ENCODE measurements at places on chromosomes 3 and 15.

GRCh38 chr3:123783050-123783689, 101.0 kb downstream of the MYLK start:
- no peak for DNase-seq

- no peak for DNase-seq
These were observed 31.1 kb upstream of the SV2B start for GRCh38 chr15:91068966-91069365.

DNA sequence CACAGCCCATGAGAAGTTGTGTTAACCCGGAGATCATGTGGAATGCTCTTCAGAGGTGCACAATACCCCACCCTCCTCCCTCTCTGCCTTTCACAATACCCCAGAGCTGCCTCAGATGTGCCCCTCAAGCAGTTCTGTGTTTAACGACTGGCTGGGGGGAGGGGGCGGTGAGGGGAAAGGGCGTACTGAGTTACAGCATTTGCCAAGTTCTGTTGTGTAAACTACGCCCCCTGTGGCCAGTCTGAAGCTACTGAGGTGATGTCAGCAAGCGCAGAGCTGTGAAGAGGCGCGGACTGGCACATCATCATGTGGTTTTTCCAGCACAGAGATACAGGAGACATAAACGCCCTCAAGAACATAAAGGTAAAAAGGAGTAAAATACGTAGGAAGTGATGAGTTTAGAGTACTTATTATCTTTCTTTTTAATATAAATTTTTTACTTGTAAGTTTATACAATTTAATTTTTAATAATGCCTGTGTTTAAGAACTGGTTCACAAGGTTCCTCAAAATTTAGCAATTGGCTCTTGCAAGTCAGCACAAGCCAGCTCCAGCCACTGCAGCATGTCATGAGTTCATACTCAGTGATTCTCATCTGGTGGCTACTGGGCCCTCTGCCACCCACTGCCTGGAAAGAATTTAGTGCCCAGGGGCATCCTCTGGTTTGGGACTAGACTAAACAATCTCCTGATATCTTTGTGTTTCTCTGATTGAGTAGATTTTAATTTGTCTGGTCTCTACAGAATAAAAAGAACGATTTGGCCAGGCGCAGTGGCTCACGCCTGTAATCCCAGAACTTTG, 1.7 kb downstream of the EPB42 start:
- DNase-seq, result peak; percentile 94

DNA sequence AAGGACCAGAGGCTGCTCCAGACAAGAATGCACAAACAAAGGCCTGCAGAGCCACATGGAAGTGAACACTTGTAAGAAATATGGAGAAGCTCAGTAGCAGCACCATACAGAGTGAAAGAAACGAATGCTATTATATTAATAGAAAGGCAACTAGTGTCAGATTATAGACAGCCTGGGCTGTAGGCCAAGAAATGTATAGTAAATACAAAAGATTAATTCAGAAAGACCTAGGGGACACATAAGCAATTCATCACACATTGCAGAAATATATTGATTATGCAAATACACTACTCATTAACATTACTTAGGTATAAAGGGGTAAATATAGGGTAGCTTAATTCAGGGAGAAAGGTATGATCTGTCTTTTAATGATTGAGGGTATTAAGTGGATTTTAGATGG, 69.5 kb upstream of the GUCA1C start:
- DNase-seq, result no peak

- DNase-seq, result no peak
These were observed 219.8 kb downstream of the ROBO2 start for GRCh38 chr3:77259694-77260093.

DNA sequence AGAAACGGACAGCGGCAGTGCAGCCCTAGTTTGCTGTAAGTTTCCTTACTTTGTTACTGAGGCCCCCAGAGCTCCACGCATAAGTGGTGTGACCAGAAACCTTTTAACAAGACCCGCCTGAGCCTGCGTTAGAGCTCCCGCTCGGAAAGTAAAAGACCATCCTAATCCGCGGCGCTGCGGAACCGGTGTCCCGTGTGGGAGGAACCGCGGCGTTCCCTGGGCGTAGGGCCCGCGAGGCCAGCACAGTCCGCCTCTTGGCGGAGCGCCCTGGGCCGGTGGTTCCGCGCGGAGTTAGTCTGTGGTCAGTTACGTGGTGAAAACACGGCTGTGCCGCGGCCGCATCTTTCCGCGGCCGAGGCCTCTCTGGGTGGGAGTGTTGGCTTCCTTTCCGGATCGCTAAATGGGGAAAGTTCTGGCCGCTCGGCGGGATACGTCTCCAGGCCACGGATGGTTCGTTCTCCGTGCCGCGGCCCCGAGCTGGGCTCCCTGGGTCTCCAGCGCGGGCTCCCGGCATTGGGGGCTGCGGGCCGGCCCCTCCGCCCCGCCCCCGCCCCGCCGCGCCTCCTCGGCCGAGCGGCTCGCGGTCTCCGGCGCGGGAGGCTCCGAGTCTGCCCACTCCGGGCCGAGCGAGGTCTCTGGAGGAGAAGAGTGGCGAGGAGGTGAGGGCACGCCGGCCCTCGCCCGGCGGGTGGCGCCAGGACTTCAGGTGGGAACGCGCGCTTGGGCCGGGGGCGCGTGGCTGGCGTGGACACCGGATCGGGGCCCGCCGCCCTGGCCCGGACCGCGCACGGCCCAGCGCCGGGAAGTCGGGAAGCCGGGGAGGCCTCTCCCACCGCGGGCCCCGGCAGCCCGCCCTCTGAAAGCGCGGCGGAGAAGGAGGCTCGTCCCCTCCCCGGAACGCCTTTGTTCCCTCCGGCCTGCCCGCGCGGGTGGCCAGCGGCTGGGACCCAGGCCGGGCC, 754 bp downstream of the B3GNT5 start:
- peak; percentile 62 for DNase-seq

GRCh38 chr3:89221924-89222323, 114.5 kb downstream of the EPHA3 start:
- DNase-seq, result no peak

DNA sequence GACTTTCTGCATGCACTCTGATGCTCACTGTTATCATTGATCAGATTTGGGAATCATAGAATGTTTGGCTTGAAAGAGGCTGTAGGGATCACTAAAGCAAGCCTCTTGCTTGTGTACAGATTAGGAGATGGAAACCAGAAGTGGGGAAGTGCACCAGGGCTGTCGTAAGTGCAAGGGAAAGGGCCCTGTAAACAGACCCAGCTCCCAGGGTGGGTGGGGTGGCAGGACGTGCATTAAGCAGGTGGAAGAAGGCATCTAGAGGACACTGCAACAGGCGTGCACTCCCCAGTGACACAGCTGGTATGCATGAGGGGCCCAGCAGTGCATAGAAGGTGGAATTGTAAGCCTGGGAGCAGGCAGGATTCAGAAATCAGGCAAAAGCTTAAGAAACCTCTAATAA, 58.0 kb upstream of the SLC7A14 start:
- no peak for DNase-seq

DNA sequence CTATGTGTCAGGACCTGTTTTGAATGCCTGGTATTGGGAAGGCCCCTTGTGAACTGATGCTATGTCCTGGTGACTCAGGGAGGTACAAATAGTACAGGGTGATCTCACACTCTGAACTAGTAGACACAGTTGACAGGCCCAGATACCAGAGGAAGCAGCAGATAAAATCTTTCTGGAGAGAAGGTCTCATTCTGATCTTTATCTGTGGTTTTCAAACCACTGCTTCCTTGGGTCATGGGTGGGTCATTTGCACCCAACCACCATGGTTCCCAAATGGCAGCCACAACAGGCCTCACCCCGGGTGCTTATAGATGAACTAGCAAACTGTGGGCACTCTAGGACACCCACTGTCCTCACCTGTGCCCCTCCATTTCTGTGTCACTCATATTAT, 43.4 kb downstream of the PXYLP1 start:
- DNase-seq, result no peak

Data from erythroblast (primary cell).